ENCODE measurements at places on chromosomes 7 and 10. TPM values are rescaled to one million over a fixed set of nuclear protein-coding genes. Genes with fewer than 3 reads are reported as not detected.

CYP2W1 gene
- total RNA-seq = not detected

GPAM gene
- total RNA-seq = 343 TPM

ATG9B gene
- 0.13 TPM for total RNA-seq

CISD1 gene
- 135 TPM for total RNA-seq

INMT gene
- total RNA-seq = 47.7 TPM

CRHR2 gene
- 0.44 TPM for total RNA-seq

GNAT3 gene
- total RNA-seq = not detected

PDE6C gene
- total RNA-seq = not detected

CD36 gene
- 831 TPM for total RNA-seq

GIMAP4 gene
- 30.2 TPM for total RNA-seq

WEE2 gene
- not detected for total RNA-seq

LAMB1 gene
- 123 TPM for total RNA-seq

PLPP4 gene
- not detected for total RNA-seq

FAM25G gene
- not detected for total RNA-seq

LRRC18 gene
- not detected for total RNA-seq

CPVL gene
- total RNA-seq = 12.8 TPM

ACSL5 gene
- 10.5 TPM for total RNA-seq

GARS1 gene
- total RNA-seq = 62.0 TPM

HOXA1 gene
- 0.12 TPM for total RNA-seq

NAPEPLD gene
- total RNA-seq = 9.7 TPM

CYP3A7 gene
- total RNA-seq = not detected
